ENCODE measurements at places on chromosomes 5 and 9.

GRCh38 chr5:1264211-1264610, 30.7 kb downstream of the TERT start:
- no peak for DNase-seq

GRCh38 chr9:109830545-109830944, 50.5 kb downstream of the PALM2AKAP2 start:
- DNase-seq = no peak

- no peak for DNase-seq
These were observed 506.9 kb downstream of the RAB3C start for GRCh38 chr5:59089767-59090166.

DNA sequence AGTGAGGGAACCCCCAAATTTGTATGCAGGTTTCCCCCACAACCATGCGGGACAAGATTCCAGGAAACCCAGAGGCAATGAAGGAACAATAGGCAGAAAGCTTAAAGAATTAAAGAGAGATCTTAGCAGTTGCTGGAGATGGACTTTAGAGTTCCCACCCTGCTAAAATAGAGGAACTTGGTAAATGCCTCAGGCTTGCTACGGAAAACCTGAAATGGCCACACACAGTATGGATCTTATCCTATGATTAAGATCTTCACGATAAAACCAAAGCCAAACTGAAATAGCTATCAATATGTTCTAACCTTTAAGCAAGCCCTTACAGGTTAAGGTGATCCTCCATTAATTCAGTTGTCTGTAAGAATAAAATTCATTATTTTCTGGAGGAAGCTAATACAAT, 148.3 kb downstream of the RANBP17 start:
- DNase-seq = no peak

GRCh38 chr9:89440951-89441654, 56.8 kb downstream of the SEMA4D start:
- no peak for DNase-seq

DNA sequence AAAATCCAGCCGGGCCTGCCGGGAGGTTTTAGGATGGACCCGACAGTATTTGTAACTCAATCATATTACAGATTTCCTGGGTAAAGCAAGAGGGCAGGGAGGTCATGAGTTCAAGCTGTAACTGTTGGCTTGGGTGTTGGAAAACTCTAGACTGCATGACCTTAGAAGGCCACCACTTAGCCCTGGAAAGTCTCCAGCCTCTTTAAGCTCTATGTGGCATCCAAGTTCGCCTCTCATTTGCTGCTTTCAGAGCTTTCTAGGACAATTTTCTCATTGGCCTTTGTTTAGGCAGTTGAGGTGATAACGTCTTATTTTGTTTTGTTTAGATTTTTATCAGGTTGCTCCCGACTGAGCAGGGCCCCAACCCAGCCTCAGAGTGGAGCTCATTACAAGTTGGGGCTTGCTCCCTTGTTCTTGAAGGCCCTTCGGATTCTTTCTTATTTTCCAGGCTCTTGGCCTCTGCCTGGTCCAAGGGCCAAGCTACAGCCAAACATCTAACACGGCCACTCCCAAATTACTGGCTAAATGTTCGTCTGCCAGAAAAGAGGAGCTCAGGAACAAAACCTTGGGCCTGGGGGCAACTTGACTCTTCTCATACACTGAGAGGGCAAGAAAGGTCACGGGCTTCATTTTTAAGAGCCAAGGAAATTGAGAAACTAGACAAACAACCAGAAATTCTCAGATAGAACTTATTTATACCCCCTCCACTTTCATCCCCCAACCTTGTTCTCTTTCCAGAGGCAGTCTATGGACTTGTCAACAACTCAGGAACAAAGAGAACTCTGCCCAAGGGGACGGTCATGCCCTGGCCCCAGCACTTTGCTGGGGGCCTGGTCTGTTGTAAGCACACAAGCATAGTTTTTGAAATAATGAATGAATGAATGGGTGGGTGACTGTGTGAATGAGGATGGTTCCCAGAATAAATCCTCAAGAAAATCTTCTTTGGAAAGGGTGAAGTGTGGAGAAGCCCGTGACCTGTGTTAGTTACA, 526.9 kb downstream of the BNC2 start:
- peak; percentile 30 for DNase-seq

GRCh38 chr5:36741128-36741527, 134.7 kb downstream of the SLC1A3 start:
- no peak for DNase-seq

GRCh38 chr9:21154018-21154608, 12.3 kb downstream of the IFNA21 start:
- peak; percentile 25 for DNase-seq

DNA sequence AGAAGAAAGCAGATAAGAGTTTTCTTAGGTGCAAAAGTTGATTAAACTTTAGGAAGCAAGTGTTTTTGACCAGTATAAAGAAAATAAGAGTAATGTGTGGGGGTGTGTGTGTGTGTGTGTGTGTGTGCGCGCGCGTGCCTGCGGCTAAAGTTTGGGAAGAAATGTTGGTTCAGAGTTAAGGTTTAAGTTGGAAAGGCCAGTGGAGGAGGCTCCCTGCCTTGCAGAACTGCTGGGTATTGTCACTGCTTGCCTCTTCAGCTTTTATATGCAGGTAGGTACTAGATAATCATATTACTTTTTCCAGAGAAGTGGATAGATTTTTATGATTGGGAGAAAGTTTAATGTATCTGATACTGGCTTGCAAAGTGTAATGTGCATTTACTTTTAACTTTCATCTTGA, 2.0 kb downstream of the PIK3R1 start:
- DNase-seq = no peak

- DNase-seq = no peak
These were observed 10.8 kb downstream of the C5orf15 start for GRCh38 chr5:133957591-133957990.

- no peak for DNase-seq
These were observed 27.0 kb downstream of the CPLANE1 start for GRCh38 chr5:37222181-37222580.

DNA sequence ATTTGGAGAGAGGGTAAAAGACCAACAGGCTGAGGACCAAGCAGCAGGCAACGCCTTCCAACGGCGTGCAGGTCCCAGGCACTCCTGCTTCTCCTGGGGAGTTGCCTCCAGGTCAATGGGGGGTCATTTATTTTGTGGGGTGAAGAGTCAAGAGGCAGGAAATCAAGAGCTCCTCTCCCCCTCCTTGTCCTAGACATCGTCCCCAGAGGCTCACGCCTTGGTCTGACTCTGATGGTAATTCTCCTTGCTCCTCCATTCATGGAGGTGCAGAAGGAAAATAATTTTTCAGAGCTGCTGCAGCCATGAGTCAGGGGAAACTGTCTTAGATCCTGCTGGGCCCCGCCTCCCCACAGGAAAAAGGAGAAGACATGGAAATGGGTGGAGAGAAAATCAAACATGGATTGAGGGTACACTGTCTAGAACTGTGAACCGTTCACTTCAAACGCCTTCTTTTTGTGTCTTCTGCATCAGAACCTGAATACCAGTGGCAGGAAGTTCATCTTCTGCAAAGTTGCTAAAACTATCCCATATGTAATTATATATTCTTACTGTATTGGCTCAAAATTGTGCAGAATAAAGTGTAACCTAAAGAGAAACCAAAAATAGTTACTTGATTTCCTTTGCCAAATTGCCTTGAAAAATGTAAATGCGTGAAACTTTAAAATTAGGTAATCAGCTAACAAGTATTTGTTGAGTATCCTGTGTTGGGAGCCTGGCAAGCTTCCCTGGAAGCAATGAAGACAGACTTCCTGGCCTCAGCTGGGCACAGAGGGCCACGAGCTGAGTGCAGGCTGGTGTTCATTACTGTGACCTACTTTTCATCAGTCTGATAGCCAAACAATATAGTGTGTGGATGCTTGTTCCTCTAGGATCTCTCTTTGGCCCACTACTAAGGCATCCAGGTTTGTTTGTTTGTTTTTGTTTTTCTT, 142.0 kb downstream of the CMYA5 start:
- DNase-seq = no peak

- no peak for DNase-seq
These were observed 303.4 kb downstream of the ISL1 start for GRCh38 chr5:51686622-51687021.

GRCh38 chr5:42520957-42521356, 97.7 kb downstream of the GHR start:
- DNase-seq = no peak

GRCh38 chr5:147168578-147169327, 66.1 kb upstream of the STK32A start:
- DNase-seq = no peak

GRCh38 chr9:72648324-72649126, 127.1 kb downstream of the TMC1 start:
- DNase-seq = no peak

GRCh38 chr9:33135470-33135958, 31.6 kb downstream of the B4GALT1 start:
- peak; percentile 69 for DNase-seq

DNA sequence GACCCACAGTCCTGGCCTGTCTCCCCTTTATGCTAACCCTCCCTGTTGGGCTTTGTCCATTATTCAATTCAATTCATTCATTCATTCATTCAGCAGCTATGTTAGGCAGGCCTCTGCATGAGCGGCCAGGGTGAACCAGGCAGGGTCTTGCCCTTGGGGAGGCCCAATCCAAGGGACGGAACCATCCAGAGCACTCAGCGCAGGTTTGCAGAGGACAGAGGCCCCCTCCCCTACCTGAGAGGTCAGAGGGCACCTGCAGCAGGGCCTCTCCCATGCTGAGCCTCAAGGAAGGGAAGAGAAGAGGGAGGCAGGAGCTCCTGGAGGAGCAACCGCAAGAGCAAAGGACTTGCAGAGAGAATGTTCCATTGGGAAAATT, 61.4 kb downstream of the C9orf50 start:
- no peak for DNase-seq

- DNase-seq = peak; percentile 36
These were observed 51.8 kb upstream of the GALNT10 start for GRCh38 chr5:154138701-154139100.

DNA sequence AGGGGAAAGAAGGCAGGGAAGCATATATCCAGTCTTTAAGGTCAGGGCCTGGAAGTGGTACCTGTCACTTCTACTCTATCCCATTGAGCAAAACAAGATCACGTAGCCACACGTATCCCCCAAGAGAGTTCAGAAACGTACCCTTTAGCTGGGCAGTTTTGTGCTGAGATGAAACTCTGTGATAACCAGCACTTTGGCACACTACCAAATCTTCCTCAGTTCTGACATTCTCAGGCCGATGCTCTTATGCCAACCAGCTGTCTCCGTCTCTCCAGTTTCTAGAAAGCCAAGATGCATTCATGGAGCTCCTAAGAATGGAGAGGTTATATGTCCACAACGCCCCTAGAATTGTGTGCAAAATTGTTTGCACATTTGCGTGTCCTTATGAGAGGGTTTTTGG, 176.6 kb upstream of the MSX2 start:
- no peak for DNase-seq

- no peak for DNase-seq
These were observed 506.9 kb downstream of the ZNF608 start for GRCh38 chr5:124239572-124239971.

DNA sequence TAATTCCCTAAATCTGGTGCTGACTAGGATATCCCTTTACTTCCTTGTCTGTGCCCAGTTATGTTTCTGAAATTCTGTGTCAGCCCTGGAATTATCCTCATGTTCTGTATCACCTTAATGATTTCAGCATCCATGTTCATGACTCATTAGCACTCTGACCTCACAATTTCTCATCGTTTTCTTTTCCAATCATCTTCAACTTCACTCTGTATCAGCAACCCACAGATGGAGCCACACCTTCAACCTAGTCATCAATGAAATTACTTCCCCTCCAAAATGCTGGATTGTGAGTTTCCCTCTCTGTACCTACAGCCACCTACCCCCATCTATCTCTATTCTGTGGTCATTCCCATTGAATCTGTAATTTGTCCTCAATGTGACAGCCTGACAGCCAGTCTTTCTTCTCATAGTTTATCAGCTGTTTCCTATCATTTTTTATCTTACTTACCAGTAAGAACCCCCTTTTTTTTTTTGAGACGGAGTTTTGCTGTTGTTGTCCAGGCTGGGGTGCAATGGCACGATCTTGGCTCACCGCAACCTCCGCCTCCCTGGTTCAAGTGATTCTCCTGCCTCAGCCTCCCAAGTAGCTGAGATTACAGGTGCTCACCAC, 3.1 kb upstream of the IL6ST start:
- DNase-seq = no peak

DNA sequence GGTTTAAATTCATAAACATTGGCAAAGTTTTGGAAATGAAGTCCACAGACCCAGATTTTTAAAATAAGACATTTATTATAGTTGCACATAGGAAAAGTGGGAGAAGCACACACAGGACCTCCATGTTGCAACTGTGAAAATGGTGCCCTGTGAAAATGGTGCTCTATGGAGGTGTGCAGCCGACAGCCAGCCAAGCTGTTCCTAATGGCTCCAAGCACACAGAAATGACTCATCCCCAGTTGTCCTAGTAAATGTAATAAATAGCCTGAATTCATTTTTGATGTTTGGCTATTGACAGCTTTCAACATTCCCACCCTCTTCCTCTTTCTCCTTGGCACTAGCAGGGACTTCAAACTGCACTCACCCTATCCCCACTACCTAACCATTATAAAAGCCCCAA, 590.9 kb downstream of the CAAP1 start:
- DNase-seq = no peak

DNA sequence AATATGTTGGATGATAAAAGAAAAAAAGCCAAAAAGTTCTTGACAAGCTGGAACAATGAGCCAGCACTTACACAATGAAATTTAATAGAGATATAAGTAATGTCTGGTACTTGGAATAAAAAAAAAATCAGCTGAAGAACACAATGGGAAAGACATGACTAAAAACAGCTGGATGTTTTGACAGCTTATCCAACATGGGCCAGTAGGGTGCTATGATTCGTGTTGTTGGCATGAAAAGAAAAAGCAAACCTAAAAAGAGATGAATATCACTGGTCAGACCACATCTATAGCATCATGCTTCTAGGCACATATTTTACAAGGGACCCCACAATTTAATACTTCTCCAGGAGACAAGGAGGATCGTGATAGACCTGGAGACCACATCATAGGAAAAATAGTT, 175.3 kb downstream of the ARL15 start:
- no peak for DNase-seq

DNA sequence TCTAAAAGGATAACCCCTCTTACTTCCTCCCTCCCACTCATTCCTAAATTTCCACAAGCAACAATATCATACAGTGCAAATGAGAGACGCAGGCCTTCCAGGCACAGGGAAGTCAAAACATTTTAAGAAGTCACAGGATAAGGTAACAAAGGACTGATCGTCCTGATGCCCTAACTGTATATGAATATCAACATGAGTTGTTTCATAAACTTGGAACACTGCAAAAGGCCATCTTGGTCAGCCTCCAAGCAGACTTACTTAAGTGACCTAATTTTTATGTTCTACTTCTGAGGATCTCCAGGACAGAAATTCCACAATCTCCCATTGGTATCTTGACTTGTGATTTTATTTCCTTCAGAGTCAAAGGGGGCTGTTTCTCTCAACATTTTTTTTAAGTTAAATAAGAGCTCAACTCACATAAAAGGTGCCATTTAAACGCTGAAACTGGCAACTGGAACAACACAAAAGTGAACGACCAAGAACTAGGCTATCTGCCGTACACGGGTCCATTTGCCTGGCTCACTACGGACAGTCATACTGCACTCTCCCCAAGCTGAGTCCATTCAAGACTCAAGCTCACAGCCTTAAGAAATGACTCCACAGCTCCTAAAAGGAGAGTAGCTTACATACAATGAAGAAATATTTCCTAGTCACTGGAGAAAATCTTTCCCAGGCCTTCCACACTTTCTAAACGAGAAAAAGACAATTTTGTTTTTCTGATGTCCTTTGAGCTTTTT, 71.3 kb downstream of the LHFPL2 start:
- no peak for DNase-seq

GRCh38 chr9:30932226-30932625, 1452.2 kb upstream of the ACO1 start:
- no peak for DNase-seq

GRCh38 chr9:85536076-85536475, 205.7 kb downstream of the AGTPBP1 start:
- no peak for DNase-seq
